Uterus (tissue), 4 donors: ENCODE measurements at places on chromosomes 7 and 10. TPM values are rescaled to one million over a fixed set of nuclear protein-coding genes. Genes with fewer than 3 reads are reported as not detected.
A peak's percentile ranks its signal among the peaks of the same experiment; 100 is the strongest.

GIMAP7 gene
- total RNA-seq = 30.7 TPM

GRCh38 chr7:101468546-101469275 lies 106.0 kb downstream of the COL26A1 start:
- no peak for DNase-seq

DNA sequence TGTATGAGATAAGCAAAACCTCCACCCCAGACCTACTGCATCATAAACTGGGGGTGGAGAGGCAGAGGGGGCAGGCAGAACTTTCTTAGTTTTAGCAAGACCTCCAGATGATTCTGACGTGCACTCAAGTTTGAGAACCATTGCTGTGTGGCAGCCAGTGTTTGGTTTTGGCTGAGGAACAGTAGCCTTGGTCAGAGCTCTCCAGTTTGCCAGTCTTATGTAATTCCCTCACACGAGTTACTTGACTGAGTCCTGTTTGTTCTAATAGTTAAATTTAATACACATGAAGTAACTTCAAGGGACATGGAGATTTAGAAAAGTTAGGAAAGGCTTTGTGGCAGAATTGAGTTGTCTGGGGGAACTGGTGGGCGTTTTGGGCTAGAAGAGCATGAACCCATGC lies 38.5 kb downstream of the GARS1 start:
- DNase-seq = no peak

GRCh38 chr7:84073186-84073875 lies 121.3 kb downstream of the SEMA3A start:
- DNase-seq = no peak

DNA sequence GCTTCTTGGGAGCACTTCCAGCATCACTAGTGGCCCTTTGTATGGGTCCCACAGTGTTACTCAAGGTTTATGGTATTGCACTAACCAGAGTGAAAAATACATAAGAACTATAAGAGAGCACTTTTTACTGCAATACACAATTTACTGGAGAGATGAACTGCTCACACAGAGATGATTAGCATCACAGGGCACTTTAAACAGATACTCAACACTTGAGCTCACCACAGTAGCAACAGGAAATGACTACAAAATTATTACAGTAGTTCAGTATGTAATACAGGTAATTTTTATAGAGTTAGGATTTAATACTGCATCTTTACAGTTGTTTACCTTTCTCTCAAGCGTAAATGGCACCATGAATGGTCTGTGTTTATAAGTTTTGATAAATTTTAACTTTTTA lies 68.2 kb upstream of the CDK1 start:
- DNase-seq = no peak

DNA sequence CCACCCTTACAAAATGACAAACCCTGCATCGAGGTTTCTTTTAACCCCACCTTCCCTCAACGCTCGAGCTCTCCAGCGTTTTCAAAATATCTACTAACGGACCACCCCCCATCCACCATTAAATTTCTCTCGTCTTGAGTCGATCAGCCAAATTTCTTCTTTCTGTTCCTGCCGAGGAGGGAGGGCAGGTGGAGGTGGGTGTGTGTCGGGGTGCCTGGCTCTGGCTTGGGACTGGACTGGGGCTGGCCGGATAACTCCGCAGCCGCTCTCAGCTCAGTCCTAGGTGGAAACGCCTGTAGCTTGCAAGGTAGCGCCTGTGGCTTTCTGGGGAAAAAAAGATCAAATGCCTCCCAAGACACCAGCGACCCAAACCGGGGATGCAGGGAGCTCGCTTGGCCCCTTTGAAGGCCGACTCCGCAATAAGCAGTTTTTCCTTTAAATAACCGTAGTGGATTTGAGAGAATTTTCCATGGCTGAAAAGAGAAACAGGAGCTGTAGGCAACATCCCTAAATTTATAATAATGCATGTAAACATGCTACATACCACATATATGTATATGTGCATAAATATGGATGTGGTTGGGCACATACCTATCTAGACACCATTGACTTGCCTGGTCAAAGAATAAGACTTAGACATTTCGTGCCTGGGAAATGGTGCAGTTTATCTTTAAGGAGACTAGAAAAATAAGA lies 1.9 kb upstream of the TMEM178B start:
- DNase-seq = no peak

DNA sequence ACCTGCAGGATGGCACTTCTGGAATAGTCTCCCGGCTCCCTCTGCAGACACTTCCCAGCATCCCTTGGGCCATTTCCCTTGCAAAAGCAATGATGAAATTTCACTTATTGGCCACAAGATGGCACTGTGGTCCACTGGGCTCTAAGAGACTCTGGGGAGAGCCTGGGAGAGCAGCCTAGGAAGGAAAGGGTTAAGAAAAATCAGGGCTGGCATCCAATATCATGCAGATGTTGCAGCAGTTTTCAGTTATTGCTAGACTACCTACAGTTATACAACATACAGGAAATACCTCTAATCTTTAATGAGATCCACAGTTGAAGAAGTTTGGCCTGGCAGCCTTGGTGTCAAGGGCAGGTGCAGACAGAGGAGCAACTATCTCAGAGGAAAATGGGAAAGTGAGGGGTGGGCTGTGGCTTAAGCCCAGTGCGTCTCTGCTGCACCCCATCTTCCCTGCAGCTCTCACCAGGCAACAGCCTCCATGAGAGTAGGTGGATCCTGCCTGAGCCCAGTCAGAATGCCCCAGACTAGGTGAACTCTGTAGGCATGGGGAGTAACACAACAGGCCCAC lies 100.2 kb upstream of the PRSS58 start:
- DNase-seq = no peak

GRCh38 chr10:126270111-126270510 lies 118.2 kb downstream of the ADAM12 start:
- DNase-seq = no peak

- peak; percentile 49 for DNase-seq
These were observed 44.6 kb downstream of the FGFR2 start for GRCh38 chr10:121553511-121554264.

GRCh38 chr10:72104472-72105097 lies 16.2 kb upstream of the SPOCK2 start:
- no peak for DNase-seq

- DNase-seq = no peak
These were observed 396.5 kb upstream of the MKI67 start for GRCh38 chr10:128522551-128523308.

DNA sequence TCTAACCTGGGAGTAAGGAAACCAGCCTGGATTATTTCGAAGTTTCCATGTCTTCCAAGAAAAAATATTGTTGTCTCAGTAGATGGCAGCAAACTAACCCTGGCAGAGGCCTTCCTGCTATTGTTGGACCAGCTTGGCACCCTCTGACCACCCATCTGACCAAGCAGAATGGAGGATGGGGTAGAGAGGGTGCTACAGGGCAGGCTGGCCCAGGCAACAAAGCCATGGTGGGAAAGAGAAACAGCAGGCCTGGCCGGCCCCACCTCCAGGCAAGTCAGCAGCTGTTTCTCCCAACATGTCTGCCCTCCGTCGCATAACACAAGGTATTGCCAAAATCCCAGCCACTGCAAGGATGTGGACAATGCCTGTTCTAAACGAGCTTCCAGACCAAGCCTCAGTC lies 95.0 kb downstream of the FAM53B start:
- DNase-seq = peak; percentile 62

GRCh38 chr10:26755443-26755903 lies 58.0 kb downstream of the PDSS1 start:
- DNase-seq = no peak

MMP21 gene
- total RNA-seq = 0.48 TPM

DNA sequence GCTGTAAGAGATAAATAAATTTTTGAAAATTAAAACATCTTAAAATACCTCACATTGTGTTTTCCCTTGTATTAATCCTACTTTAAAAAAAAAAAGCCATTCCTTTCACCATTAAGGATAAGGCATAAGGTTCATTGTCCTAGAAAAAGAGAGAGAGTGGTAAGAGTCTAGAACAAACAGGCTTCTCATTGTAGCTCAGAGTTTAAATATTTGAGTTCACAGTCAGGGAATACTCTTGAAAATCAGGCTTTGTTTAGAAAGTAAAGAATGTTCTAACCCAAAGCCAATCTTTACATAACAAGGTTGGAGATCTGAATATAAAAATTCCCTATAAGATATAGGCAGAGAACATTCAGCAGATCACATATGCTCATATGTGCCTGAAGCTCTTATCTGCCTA lies 40.2 kb upstream of the TES start:
- DNase-seq = no peak

GRCh38 chr10:120827251-120827875 lies 23.8 kb upstream of the WDR11 start:
- DNase-seq = no peak

ADIRF gene
- total RNA-seq = 238 TPM

GOLGA7B gene
- total RNA-seq = not detected

DNA sequence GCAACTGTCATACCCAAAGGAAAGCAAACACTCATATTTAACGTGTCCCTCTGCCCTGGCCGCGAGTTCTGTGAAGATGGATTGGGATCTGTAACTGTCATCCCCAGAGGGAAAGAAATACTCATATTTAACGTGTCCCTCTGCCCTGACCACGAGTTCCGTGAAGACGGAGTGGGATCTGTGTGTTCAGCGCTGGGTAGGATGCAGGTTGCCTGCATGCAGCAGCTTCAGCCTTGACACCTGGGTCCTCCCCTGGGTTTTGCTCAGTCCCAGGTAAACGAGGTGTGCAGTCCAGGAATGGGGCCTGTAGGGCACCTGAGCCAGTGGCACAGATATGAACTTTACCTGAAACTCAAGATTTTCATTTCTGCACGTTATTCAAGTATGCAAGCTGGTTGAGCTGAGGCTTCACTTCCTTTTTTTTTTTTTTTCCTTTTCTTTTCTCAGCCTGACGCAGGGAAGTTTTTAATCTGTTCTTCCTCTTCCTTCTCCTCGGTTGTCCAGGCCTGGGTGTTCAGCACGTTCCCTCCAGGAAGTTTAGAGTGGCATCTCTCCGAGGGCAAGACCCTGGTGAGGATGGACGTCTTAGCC lies 159.0 kb upstream of the SHH start:
- no peak for DNase-seq

INHBA gene
- total RNA-seq = 18.4 TPM

DNA sequence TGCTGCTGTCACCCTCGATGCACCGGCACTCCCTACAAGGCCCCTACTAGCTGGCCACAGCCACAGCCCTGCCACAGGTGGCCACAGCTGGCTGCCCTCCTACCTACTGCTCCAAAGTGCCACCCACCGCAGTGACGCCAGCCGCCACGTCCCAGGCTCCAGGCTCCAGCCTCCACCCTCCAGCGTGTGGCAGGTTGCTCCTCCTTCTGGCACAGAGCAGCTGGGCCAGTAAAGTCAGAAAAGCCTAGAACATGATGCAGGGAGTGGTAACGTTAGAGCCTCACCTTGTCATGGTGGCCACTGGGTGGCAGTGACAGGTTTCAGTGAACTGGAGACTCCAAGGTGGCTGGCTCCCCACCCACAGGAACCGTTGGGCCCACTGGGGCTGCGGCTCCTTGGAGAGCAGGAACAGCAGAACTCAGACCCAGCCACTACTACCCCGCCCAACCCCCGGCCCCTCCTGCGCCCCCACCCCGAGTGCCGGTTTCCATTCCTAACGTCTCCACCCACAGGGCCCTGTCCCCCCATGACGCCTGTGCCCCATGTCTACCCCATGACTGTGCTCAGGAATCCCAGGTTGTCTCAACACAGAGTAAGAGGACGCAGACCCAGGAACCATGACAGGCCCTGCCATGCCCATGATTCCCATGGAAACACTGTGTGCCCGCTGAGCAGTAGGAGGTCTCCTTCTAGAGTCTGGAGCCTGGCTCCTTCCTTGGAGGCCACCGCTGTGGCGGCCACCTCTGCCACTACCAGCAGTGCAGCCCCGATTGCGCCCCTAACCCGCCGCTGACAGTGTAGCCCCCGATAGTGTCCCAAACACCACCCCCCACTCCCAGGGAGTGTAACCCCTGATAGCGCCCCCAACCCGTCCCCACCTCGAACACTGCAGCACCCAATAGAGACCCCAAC lies 52.3 kb upstream of the ZNF33B start:
- no peak for DNase-seq

GRCh38 chr10:96230527-96230926 lies 40.8 kb downstream of the BLNK start:
- DNase-seq = no peak

LGI1 gene
- 1.4 TPM for total RNA-seq

DNA sequence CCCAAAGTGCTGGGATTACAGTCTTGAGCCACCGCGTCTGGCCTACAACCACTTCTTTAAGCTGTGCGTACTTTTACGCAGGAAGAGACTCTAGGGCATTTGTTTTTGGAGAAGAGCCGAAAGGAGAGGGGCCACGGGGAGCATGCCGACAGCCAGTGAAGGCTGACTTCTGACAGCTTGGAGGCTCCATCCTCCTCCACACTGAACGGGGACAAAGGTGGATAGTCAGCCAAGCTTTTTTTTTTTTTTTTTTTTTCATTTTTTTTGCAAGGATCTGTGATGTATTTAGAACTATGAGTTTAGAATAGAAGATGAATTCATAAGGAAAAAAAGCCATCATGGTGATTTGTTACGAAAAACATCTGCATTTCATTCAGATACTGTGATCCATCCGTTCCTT lies 221.7 kb downstream of the ARHGAP21 start:
- DNase-seq = no peak

AKR1B1 gene
- 10.8 TPM for total RNA-seq

- DNase-seq = no peak
These were observed 64.6 kb downstream of the HERC4 start for GRCh38 chr10:68010426-68010940.

DNA sequence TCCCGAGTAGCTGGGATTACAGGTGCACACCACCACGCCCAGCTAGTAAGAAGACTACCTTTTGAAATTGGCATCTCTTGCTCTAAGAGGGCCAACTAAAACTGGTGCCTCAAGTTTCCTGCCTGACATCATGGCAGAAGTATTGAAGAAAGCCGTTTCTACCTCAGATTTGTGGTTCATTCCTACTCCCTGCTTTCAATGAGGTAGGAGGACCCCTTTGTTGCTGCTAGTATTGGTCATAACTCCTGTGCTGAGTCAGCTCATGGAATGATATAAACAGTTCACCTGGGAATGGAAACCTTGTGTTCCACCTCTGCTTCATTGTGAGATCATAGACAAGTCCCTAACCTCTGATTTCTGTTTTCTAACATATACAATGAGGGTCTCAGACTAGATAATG lies 82.8 kb downstream of the CDK6 start:
- no peak for DNase-seq

DNA sequence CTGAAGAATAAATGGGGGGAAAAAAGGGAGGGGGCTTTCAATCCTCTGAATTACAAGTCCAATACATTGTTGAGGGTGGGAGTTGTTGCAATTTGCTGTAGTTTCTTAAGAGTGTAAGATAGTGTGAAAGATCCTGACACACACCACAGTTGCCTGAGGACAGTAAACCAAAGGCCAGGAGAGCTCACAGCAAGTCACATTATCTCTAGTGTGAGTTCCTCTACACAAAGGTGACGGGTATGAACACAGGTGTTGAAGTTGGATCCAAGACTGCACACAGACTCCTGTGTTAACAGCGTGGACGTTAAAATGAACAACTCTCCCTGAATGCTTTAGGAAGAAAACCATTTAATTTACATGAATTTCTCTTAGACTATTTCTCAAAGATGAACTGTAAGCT lies 12.0 kb downstream of the LARP4B start:
- no peak for DNase-seq
